ENCODE measurements at places on chromosomes 6 and 20.

DNA sequence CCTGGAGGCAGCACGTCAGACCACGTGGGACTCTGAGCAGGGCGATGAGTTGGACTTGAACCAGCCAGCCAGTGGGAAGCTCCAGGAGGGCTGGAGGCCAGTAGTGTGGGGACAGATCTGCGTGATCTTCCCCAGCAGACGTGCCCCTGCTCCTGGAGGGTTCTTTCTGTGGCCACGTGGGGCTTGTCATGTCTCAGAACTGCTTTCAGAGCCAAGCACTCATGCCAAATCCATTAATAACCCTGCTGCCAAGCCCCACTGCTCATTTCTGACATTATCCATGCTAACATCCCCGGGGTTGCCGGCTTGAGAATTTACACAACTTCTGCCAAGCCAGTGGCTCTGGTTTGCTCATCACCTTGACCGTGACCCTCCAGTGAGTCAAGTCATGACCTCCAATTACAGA is 38.3 kb downstream of the SIRPA start:
- no peak for DNase-seq

GRCh38 chr20:47417245-47418068 is 61.0 kb upstream of the ZMYND8 start:
- DNase-seq = no peak

- no peak for DNase-seq
Observed at GRCh38 chr6:35043381-35044130, 97.6 kb downstream of the TCP11 start.

DNA sequence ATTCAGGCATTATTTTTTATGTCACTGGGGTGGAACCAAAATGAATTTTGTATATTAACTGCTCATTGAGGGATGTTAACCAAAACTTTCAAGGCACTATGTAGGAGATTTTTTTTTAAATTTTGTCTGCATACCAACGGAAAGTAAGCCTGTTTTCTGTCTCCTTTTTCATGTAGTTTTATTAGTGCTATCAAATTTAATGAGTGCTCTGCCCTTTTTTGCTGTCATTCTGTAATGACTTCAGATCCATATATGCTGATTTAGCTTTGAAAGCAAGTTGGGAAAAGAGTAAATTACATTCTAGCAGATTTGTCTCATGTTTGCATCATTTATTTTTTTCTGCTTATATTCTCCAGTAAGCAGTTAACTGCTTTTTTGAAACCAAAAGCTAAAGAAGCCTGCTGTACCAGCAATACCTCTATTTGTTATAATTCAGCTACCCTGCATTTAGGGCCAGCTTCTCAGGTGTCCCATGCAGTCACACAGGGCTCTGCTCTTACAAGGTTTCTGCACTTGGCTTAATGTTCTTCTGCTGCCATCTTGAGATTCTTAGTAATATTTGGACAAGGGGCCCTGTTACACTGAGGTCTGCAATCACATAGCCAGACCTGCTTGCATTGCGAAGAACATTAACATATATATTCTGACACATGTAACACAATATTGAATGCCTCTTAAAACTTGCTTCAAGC is 429.0 kb downstream of the UTRN start:
- no peak for DNase-seq

DNA sequence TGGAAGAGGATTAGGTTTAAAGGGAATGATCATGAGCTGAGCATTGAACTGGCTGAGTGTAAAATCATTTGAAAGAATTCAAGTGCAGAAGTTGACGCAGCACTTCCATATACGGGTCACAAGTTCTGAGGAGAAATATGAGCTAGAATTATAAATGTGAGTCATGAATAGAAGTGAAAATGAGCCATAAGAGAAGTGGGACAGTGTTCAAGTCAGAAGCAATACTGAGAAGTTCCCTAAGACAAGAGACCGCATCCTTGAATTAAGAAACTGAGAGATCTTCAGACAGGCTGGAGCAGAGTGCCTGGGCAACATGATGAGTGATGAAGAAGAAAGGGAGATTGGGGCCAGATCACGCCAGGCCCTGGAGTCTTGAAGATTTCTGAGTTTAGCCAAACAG is 209.7 kb downstream of the TBX18 start:
- DNase-seq = no peak

GRCh38 chr20:49661560-49662329 is 51.9 kb downstream of the B4GALT5 start:
- peak; percentile 31 for DNase-seq

- no peak for DNase-seq
Observed at GRCh38 chr6:67680297-67680932, 954.7 kb upstream of the ADGRB3 start.

DNA sequence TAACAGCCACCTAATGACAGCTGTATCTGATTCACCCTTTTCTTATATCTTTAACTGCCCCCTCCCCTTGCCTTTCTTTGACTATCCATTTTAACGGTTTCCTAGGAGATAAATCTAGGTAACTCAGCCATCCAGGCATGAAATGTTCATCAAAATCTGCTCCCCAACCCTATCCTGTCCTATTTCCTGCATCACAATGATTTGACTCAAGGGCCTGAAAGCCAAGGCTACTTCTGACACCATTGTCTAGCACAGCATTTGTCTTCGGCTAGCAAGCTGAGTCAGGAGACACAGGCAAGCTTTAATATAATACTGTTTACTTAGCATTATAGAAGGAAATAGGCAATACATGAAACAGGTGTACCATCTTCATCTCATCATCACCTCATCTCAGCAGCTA is 31.6 kb upstream of the MANEA start:
- DNase-seq = no peak

DNA sequence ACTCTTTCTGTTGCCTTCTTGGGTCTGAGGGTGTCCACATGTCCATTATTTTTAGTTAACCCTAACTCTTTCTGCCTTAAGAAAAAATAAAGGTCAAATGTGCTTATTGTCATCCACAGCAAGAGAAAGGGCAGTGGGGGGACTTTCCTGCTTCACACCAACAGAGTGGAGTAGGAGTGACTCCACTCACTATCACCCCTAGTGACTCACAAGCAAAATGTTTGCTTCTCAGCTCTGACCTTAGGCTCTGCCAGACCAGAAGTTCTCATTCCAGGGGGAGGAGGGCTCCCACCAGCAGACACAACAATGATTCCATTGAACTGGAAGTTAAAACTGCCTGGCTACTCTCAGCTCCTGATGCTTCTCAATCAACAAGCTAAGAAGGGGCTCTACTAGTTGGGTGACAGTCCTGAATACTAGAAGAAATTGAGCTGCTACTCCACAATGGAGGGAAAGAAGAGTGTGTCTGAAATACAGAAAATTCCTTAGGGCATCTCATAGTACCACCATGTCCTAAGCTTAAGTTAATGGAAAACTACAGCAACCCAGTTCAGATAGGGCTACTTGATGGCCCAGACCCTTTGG is 83.9 kb upstream of the AFDN start:
- DNase-seq = no peak

- no peak for DNase-seq
Observed at GRCh38 chr6:72246926-72247325, 360.6 kb downstream of the RIMS1 start.

- no peak for DNase-seq
Observed at GRCh38 chr6:118528129-118528528, 20.0 kb upstream of the PLN start.

GRCh38 chr6:169406034-169406433 is 152.4 kb upstream of the THBS2 start:
- no peak for DNase-seq

DNA sequence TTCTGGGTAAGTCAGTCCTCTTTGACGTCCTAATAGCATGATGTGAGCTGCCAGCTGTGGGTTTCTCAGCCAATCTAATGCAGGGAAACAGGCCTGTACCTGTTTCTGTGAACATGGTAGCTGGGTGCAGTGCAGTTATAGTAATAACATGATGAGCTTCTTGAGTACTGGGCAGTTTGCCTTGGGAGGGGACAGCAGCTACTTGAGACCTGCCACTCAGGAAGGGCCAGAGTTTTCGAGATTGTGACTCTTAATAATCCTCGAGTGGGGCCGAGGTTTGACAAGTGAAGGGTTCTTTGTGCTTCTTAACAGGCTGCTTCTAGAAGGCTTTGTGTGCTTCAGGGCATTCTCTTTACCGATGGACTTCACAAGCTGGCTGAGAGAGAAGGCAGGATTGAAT is 180.1 kb downstream of the JARID2 start:
- no peak for DNase-seq
